ENCODE measurements at places on chromosomes 11 and 22. TPM values are rescaled to one million over a fixed set of nuclear protein-coding genes. Genes with fewer than 3 reads are reported as not detected.

GRCh38 chr11:69881467-69882269, 62.5 kb upstream of the FGF3 start:
- H3K27ac ChIP-seq = no peak overlapping the region
- no peak overlapping the region for H3K4me3 ChIP-seq
- no peaks in the 10 kb centered on the region for H3K4me1 ChIP-seq
- no peak for DNase-seq

GRCh38 chr11:10692531-10693115, 932 bp downstream of the IRAG1 start:
- no peaks in the 10 kb centered on the region for H3K4me1 ChIP-seq
- peaks cover 12% of the 10 kb centered on the region for H3K27me3 ChIP-seq
- no peak overlapping the region for H3K4me3 ChIP-seq
- no peaks in the 10 kb centered on the region for H3K36me3 ChIP-seq
- DNase-seq = no peak
- H3K27ac ChIP-seq = no peak overlapping the region

GRCh38 chr11:31783252-31783651, 27.9 kb downstream of the PAX6 start:
- no peak overlapping the region for H3K27ac ChIP-seq
- no peak for DNase-seq

DNA sequence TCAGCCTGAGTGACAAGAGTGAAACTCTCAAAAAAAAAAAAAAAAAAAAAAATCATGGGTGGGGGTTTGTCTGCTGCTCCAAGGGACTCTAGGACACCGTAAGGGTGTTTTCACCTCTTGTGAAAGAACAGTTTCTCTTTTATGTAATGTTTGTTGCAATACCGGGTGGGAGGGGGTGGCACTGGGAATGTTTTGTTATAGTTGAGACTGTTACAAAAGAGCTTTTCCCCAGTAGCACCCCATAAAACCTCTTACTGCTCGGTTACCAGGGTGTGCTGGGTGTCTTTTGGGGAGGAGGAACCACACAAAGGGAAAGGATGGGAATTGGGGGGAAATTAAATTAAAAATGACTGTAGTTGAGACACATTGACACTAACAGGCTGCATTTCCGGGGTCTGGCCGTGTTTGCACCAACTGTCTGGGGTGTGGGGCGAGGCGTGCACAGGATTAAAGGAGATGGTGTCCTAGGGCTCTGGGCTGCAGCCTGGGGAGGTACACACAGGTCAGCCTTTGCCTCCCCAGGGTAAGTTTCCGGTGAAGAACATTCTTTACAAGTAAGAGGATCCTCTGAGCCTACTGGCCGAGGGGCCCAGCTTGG, 1.6 kb downstream of the NFAM1 start:
- no peak overlapping the region for H3K27ac ChIP-seq
- peaks cover 11% of the 10 kb centered on the region for H3K27me3 ChIP-seq
- H3K4me1 ChIP-seq = no peaks in the 10 kb centered on the region
- no peak overlapping the region for H3K4me3 ChIP-seq
- DNase-seq = no peak

The BLID gene
- not detected for total RNA-seq

The TUBA8 gene
- 1.9 TPM for total RNA-seq

- H3K4me1 ChIP-seq = no peaks in the 10 kb centered on the region
- no peak overlapping the region for H3K4me3 ChIP-seq
- H3K27ac ChIP-seq = no peak overlapping the region
These were observed 361.2 kb downstream of the MN1 start for GRCh38 chr22:27440304-27440865.

The PAMR1 gene
- total RNA-seq = not detected

DNA sequence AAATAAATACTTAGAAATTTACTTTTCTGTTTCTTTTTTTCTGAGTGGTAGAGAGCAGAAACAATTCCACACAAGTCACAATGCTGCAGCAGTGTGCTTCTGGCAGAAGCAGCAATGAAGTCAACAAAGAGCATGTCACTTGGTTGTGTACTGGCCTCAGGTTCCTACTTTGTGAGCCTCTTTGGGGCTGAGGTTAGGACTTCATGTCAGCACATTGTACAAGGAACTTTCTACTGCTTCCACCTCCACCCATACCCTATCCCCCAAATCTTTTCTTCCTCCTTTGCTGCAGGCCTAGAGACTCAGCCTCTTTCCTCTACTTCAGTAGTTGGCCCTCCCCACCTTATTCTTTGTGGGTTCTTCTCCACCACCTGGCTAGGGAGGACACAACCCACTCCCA, 252.7 kb upstream of the PITPNB start:
- no peaks in the 10 kb centered on the region for H3K4me1 ChIP-seq
- H3K36me3 ChIP-seq = no peaks in the 10 kb centered on the region
- H3K27ac ChIP-seq = no peak overlapping the region
- no peak overlapping the region for H3K4me3 ChIP-seq

DNA sequence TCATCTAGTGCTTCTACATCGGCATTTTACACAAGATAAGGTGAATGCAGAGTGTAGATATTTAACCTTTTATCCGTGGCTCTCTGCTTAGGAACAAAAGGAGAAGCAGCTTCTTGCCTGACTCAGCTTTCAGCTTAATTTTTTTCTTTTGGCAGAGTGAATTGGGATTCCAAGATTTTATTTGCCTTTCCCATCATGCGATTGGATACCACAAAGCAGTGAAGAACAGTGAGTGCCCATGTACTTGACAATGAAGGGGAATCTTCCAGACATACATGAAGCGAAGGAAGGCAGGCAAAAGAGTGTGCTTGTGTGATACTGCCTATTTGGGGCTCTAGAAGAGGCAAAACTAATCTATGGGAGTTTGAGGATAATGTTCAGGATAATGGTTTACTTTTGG, 17.0 kb upstream of the CHKA start:
- DNase-seq = no peak
- no peak overlapping the region for H3K27ac ChIP-seq

The SEC14L3 gene
- total RNA-seq = not detected

DNA sequence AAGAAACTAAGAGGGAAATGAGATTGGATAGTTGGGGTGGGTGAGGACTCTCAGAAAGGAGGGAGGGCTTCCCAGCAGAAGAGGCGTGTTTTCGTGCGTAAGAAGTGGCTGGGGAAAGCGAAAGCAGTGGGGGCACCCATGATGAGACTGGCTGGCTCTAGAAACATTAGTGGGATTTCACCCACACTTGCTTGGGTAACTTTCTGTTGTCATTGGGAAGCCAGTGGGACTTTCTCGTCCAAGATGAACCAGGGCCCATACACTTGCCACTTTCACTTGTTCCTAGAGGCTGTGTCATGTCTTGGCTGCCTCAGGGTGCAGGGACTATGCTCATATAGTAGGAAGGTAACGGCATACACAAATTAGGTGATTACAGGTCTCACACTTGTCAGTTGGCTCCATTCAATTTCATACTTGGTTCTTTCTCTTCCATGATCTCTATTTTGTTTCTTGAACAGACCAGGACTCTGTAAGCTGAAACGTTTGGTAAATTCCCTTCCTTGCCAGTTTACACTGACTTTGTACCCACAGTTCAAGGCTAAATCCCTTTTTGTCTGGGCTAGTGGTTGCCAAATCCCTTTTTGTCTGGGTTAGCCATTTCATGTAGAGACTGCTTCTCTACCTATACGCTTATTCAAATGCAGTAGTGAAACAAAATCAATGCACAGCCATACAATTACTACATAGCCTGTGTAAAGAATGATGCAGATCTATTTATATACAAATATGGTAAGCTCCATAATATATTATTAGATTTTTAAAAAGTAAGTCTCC, 42.0 kb upstream of the CXCR5 start:
- peak; percentile 76 for DNase-seq
- peak overlapping the region; percentile 4 for H3K4me3 ChIP-seq
- no peaks in the 10 kb centered on the region for H3K27me3 ChIP-seq
- no peaks in the 10 kb centered on the region for H3K36me3 ChIP-seq

- H3K27me3 ChIP-seq = peaks cover 15% of the 10 kb centered on the region
- H3K27ac ChIP-seq = no peak overlapping the region
- no peaks in the 10 kb centered on the region for H3K36me3 ChIP-seq
- H3K4me3 ChIP-seq = no peak overlapping the region
- H3K4me1 ChIP-seq = peaks cover 3% of the 10 kb centered on the region
- DNase-seq = no peak
These were observed 6.5 kb downstream of the OOSP1 start for GRCh38 chr11:59944720-59945119.

DNA sequence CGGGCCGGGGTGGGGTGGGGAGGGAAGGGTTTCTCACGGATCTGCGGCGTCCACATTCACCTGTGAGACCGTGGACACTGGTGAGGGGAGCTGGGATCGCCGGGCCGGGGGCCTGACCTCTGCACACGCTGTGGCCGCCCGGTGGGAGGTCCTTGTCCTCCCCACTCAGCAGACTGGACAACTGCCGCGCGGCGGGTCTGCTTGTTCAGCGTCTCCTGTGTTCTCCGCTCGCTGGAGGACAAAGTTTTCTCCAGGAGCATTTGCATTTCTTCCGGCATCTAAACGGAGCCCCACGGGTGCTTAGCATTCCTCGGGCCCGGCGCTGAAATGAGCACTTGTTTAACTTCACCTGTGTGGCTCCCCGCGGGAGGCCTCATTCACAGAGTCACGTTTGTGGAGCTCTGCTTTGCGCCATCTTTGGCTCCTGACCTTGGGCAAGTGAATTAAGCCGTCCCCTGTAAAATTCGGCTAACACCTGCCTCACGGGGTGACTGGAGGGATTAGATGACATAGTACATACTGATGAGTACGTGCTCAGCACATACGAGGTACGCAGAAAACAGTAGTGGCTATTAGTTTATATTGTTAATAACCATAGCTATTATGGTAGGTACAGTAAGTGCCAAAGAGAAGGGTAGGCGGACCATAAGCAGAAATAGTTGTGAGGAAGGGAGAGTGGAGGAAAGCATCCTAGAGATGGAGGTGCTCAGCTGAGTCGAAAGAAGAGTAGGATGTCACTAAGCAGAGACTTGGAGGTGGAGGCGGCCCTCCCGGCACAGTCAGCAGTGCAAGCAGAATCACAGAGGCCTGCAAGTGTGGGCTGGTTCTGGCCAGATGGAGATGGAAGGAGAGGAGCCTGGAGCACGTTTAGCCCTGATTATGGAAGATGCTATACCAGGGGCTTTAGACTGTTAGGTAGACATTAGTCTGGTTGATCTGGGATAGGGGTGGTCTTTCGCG, 885 bp downstream of the TRMU start:
- DNase-seq = peak; percentile 59
- H3K36me3 ChIP-seq = peaks cover 42% of the 10 kb centered on the region
- no peaks in the 10 kb centered on the region for H3K27me3 ChIP-seq
- peak overlapping the region; percentile 99 for H3K4me3 ChIP-seq
- H3K27ac ChIP-seq = peak overlapping the region; percentile 94

GRCh38 chr11:27076121-27076589, 35.5 kb downstream of the BBOX1 start:
- no peak overlapping the region for H3K27ac ChIP-seq
- no peak overlapping the region for H3K4me3 ChIP-seq
- no peaks in the 10 kb centered on the region for H3K36me3 ChIP-seq
- H3K27me3 ChIP-seq = no peaks in the 10 kb centered on the region
- no peak for DNase-seq
- H3K4me1 ChIP-seq = no peaks in the 10 kb centered on the region

DNA sequence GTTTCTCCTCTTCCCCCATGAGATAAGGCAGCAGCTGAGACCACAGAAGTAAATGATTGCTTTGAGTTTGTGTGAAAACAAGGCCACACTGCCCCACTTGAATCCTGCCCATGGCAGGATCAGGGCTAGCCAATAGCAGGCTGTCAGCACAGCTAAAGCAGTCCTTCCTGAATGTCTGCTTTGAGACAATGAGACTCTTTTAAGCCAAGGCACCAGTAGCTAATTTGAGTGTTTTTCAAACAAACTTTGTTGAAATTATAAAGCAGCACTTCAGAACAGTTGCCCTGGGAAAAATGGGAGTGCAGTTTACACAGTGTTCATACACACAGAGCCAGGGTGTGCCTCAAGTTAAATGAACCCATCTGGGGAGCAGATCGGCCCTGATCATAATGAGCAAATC, 103.5 kb upstream of the OR5AK2 start:
- H3K36me3 ChIP-seq = no peaks in the 10 kb centered on the region
- no peaks in the 10 kb centered on the region for H3K4me1 ChIP-seq
- no peak overlapping the region for H3K27ac ChIP-seq
- no peak overlapping the region for H3K4me3 ChIP-seq

- H3K27me3 ChIP-seq = no peaks in the 10 kb centered on the region
- H3K4me3 ChIP-seq = no peak overlapping the region
- no peak overlapping the region for H3K27ac ChIP-seq
- peaks cover 16% of the 10 kb centered on the region for H3K4me1 ChIP-seq
These were observed 18.9 kb downstream of the TPST2 start for GRCh38 chr22:26570864-26571525.

GRCh38 chr11:93844568-93844967, 5.8 kb downstream of the VSTM5 start:
- H3K27me3 ChIP-seq = peaks cover 3% of the 10 kb centered on the region
- H3K4me1 ChIP-seq = peaks cover 2% of the 10 kb centered on the region
- no peak overlapping the region for H3K4me3 ChIP-seq
- no peaks in the 10 kb centered on the region for H3K36me3 ChIP-seq
- no peak for DNase-seq

Measured in activated CD4-positive, alpha-beta T cell treated with anti-CD3 and anti-CD28 coated beads for 36 hours (primary cell).